Stimulated activated naive CD4-positive, alpha-beta T cell treated with Interleukin-2 at 50 U/mL for 16 hours (primary cell): ENCODE measurements at places on chromosomes 3 and 15.

DNA sequence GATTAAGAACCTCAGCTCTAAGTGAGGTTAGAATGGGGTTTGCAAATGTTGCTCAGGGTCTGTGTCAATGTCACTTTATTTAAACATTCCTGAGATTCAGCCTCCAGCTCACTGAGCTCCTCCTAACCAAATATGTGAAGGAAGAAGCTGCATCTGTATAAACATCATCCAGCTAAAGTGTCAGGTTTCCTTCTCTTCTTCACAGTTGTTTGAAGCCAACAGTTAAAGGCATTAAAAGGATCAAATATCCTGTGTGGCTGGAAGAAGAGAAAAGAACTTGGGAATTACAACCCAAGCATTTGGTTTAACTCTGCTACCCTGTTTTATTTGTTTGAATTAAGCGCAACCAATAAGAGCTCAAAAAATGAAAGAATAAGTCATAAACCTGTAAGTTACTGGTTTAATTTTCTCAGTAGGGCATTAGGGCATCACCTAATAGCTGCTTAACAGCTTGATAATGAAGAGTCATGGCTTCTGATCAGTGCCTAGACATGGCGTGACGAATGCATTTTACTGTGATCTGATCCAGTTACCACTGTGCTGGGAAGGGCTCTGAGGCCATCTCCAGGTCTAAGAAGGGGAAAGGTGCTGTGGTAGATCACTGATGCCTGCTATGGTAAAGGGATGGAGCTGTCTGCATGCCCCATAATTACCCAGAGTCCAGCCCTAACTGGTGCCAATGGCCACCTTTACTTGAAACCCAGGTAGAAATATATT lies 165.7 kb upstream of the TSC22D2 start:
- no peak for DNase-seq

DNA sequence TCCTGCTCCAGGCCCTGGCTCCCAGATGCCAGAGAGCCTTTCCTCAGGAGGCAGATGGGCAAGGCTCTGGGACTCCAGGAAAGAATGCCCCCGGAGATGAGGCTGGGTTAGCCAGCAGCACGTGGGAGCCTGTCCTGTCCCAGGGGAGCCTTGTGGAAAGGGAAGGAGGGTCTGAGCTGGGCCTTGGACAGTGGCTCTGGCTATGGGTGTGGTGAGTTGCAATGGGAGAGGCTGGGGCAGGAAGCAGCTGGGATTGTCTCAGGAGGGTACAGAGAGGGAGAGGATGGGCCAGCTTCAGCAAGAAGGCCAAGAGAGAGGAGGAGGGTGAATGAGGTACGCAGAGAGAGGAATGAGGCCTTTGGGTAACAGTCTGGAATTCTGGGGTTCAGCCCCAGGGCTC lies 17.4 kb upstream of the CACNA2D2 start:
- DNase-seq = no peak

DNA sequence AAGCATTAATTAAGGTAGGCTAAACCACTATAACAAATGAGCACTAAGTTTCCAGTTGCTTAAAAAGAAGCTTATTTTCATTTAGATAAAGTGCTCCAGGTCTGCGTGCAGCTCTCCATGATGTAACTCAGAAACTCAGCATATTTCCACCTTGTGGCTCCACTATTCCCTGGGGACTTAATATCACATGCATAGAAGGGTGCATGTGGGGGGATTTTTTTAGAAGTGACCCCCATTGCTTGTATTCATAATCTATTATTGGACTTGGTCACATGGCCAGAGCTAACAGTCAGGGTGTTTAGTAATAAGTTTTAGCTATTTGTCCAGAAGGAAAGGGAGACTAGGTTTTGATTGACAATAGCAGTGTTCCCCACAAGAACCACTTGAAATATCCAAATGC lies 86.8 kb downstream of the TMCO5A start:
- no peak for DNase-seq

GRCh38 chr3:137998121-137999042 lies 11.6 kb upstream of the CLDN18 start:
- DNase-seq = no peak

DNA sequence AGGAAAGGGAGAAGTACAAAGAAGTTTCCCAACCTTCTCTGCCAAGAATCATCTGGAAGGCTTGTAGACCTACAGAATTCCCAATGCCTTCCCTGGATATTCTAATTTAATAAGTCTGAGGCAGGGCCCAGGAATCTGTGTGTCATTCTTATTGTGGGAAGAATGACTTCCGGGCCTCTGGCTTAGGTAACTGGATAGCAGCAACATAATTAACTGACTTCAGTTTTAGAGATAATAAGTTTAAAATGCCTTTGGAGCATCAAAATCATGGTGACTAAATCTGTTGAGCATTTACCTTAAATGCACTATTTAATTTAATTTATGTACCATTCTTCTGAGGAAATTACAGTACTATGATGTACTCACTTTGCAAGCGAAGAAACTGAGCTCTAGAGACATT lies 44.3 kb upstream of the TM4SF1 start:
- DNase-seq = no peak

DNA sequence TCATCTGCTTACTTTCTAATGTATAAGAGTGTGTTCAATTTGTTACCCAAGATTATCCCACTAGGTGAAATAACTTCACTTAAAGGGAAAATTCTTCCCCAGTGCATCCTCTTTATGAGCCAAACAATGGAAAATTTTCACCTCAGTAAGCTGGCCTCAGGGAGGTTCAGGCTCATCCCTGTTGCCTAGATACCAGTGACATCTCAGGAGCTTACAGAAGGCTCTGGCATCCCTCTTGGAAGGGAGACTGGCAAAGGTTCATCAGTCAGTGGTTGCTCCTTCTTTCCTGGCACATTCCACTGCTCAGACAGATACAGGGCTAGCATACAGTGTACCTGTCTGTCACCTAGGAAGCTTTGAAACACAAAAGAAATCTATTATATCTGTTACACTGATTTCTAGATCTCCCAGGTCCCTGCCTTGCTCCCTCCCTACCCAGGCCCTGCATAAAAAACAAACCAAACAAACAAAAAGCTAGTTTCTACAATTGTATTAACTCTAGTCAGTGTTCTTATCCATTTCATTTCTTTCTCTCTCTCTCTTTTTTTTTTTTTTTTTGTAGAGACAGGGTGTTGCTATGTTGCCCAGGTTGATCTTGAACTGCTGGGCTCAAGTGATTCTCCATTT lies 1.7 kb downstream of the IP6K2 start:
- no peak for DNase-seq

- no peak for DNase-seq
These were observed 352.4 kb downstream of the ROBO1 start for GRCh38 chr3:79415356-79415755.

- DNase-seq = no peak
These were observed 80.6 kb upstream of the MITF start for GRCh38 chr3:69658514-69659140.

GRCh38 chr15:87752250-87752951 lies 504.1 kb downstream of the NTRK3 start:
- no peak for DNase-seq
